ENCODE measurements at places on chromosomes 7 and 10. TPM values are rescaled to one million over a fixed set of nuclear protein-coding genes. Genes with fewer than 3 reads are reported as not detected.

GRCh38 chr7:127158659-127159058, 94.1 kb downstream of the GRM8 start:
- DNase-seq: no peak

- DNase-seq: no peak
Observed at GRCh38 chr10:31897506-31897905, 31.1 kb downstream of the ARHGAP12 start.

DNA sequence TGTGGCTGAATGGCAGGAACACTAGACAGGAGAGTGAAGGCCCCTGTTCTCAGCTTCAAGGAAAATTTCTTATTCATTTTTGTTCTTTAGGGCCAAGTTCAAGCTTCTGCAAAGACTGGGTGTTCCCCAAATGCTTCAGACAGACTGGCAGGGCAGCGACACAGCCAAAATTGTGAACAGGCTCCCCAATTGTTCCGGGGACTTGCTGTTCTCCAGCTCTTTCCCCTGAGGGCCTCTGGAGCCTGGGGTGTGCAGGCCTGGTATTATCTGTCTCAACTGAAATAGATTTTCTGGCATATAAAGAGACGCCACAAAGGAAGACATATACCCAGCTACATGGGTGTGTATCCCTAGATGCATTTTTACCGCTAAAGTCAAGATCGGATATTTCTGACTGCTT, 30.3 kb upstream of the PLCE1 start:
- no peak for DNase-seq

- DNase-seq: no peak
Observed at GRCh38 chr10:118581340-118581739, 14.1 kb downstream of the PRLHR start.

- DNase-seq: no peak
Observed at GRCh38 chr7:155003092-155003375, at the start of gene PAXIP1. TSS of gene PAXIP1 (minus strand) at chr7:155003124. CDS start at chr7:155002929, 195 bp downstream.

GRCh38 chr10:25047088-25047487, 30.7 kb downstream of the THNSL1 start:
- DNase-seq: no peak

Gene RAPGEF5
- 0.29 TPM for total RNA-seq

DNA sequence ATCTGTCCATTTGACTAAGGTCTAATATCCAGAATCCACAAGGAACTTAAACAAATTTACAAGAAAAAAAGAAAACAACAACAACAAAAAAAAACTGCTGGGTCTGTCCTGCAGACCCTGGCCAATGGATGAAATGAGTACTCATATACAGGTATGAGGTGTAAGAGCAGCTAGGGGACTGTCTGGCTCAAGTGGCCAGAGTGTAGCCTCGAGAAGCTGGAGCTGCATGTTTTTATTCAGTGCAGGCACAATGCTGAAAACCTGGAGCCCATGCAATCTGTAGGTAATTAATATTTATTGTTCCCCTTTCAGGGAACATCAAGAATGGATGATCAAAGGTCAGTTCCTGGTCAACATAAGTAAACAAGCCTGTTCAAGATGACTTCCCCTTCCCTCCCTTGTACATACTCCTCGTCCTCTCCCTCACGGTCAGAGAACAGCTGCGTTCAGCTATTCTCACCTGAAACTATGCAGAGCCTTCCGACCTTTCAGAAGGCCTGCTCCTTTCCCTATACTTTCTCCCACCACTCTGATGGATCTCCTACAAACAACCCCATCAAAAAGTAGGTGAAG, 15.5 kb downstream of the CYP2C19 start:
- DNase-seq: no peak

GRCh38 chr7:154546946-154547587, 455.9 kb downstream of the PAXIP1 start:
- no peak for DNase-seq

DNA sequence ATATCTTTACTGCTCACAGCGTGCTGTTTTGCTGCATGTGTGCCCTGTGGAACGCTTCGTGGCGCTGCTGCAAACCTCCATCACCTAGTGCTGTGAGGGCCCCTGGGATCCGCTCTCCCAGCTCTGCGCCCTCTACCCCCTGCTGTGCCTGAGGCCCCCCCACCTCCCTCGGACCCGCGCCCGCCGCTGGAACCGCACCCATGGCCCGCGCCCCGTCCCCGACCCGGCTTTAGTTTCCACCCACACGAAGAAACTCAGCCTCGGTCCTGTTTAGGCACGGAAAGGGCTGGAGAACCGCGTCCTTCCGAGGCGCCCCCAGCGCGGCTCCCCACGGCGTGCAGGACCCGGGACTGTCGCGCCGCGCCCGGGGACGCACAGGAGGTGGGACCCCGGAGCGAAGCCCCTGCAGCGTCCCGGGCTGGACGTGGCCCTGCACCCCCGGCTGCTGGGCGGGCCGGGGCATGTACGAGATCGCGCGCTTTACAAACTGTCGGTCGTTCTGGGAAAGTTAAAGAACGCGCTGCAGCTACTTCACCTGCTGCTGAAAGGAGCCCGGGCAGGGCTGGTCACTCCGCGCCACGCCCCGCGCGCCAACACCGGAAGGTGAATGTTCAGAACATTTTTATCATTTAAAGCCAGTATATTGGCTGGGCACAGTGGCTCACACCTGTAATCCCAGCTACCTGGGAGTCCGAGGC, 54.3 kb downstream of the BMS1 start:
- no peak for DNase-seq

DNA sequence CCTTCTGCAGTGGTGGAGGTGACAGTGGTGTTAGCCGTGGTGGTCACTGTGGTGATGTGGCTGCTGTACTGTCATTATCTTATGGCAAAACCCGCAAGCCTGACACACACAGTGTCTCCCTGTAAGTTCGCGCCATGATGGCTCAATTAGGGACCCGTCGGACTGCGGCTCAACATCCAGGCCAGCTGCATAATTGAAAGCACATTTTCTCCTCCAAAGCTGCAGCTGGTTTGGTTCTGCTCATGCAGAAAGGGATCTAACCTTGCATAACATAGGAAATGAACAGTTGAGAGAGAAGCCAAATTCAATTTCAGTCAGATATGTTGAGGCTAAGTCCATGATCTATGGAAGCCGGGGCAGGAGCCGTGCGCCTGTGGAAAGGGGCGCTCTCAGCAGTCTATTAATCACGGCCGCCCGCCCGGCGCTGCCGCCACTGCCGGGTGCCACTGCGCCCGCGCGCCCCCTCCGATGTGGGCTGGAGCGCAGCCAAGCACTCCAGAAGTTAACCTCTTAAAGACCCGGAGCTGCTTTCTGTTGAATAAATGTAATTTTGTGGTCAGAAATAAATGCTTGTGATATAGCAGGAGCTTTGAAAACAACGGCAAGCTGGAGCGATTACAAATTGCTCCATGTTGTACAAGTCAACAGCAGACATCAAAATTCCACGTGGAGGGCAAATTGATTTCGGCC, 227.7 kb downstream of the CUX1 start:
- no peak for DNase-seq

DNA sequence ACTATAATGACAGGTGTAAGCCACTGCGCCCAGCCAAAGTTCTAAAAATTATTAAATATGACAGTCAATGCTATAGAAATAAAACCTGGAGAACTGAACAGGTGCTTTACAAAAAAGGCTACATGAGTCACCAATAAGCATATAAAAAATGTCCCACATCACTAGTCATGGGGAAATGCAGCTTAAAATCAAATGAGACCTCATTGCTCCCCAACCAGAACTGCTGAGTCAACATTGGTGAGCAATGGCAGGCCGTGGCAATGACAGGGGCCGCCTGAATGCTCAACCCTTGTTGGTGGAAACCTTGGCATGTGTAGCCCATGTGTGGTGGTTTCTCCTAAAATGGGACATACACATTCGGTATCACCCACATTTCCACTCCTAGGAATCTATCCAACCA, 352.3 kb upstream of the KLF6 start:
- DNase-seq: no peak

GRCh38 chr10:89301232-89301631, 614 bp upstream of the IFIT2 start:
- DNase-seq: no peak

DNA sequence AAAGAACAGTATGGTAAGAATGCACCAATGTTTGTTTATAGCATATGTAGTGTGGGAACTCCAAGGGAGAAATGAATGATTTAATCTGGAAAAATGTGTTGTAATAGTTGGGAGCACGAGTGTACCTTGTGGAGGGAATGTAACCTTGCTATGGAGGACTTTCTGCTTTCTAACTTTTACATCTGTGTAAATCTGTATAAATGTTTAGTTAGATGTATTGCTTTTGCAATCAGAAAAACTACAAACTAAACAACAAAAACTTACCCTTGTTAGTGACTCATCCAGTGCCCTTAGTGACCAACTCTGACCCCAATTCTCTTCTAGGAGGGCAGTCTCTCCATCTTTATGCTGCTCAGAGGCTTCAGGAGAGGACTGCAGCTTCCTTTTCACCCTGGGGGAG, 89.3 kb downstream of the CCNY start:
- DNase-seq: no peak

GRCh38 chr10:112345202-112345601, 28.7 kb upstream of the ACSL5 start:
- DNase-seq: no peak

GRCh38 chr10:73246646-73247508, at the start of gene DNAJC9:
TSS of gene DNAJC9 (minus strand) at chr10:73247255. CDS start at chr10:73247189, 66 bp downstream.
- peak; percentile 99 for DNase-seq

DNA sequence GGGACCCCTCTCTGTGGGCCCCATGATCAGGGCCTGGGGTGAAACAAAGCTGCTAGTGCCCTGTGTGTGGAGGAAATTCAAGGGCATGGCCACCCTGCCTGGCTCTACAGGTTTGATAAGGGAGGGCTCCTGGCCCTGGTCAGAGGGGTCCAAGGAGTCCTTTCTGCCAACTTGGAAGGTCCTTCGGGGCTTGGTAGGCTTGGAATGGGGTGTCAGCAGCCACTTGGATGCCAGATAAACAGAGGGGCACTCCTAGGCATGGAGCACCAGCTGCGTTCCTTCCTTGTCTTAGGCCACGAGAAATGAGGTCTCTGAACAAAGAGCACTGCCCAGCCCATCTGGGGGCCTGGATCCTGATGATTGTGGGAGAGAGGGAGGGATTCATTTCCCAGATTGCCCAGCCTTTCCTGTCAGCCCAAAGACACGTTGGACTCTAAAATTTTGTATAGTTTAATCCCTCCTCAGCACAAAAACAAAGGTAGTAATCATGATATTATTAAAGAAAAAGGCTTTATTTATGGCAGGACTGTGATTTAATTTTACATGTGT, 5.1 kb downstream of the MTURN start:
- DNase-seq: no peak

DNA sequence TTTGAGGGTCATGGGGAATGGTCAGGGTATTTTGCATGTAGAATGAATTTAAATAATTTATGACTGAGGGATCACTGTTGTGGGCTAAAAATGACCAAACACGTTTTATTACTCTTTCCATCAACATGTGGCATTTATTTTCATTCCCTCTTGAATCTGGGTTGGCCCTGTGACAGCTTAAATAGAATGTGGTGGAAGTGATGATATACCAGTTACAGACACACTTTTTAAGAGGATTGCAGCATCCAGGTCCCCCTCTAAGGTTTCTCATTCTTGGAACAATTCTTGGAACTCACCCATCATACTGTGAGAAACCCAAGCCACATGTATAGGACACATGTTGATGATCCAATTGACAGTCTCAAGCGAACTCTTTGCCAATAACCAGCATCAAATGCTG, 272.4 kb downstream of the ETV1 start:
- DNase-seq: no peak

DNA sequence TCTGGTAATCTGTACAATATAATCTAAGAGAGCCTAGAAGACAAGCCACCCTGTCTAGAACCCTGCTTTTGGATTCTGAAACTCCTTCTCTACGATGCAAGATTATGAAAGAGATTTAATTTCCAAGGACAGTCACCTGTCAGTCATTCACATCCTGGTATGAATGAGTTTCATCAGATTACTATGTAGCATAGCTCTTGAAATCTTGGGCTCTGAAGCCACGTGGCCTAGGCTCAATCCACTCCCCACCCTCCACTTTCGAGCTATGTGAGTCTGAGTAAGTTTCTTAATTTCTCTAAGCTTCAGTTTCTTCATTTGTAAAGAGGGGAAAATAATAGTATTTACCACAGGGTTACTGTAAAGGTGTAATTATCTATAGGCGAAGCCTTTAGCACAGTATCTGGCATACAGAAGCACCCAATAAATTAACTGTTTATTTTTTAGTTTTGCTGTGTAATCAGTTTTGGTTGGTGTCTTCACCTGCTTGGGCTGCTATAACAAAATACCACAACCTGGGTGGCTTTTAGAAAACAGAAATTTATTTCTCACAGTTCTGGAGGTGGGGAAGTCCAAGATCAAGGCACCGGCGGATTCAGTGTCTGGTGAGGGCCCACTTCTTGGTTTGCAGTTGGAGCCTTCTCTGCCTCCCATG, 71.3 kb downstream of the MYOF start:
- peak; percentile 60 for DNase-seq

- DNase-seq: no peak
Observed at GRCh38 chr7:40899151-40899550, 764.3 kb downstream of the SUGCT start.

DNA sequence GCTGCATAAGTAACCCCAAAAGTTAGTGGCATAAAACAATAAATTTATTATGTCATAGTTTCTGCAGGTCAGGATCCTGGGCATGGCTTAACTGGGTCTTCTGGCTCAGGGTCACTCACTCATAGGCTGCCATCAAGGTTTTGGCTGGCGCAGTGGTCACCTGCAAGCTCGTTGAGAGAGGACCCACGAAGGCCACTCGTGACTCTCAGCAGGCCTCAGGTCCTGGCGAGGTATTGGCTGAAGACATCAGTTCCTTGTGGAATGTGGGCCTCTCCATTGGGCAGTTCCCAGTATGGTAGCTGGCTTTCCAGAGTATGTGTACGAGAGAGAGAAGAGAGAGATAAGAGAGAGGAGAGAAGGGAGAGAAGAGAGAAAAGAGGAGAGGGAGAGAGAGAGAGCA, 138.3 kb upstream of the KLF14 start:
- no peak for DNase-seq

- no peak for DNase-seq
Observed at GRCh38 chr7:3561932-3562331, 260.9 kb downstream of the SDK1 start.

Gene STEAP2
- total RNA-seq: not detected

Gene MAGI2
- total RNA-seq: 0.17 TPM

Gene APBB1IP
- total RNA-seq: 52.1 TPM

Gene SLC26A4
- 5.2 TPM for total RNA-seq

- no peak for DNase-seq
Observed at GRCh38 chr10:102444851-102445250, 6.5 kb downstream of the C10orf95 start.

Gene CFAP69
- 0.48 TPM for total RNA-seq

- no peak for DNase-seq
Observed at GRCh38 chr10:81426722-81427121, 448.3 kb upstream of the NRG3 start.

DNA sequence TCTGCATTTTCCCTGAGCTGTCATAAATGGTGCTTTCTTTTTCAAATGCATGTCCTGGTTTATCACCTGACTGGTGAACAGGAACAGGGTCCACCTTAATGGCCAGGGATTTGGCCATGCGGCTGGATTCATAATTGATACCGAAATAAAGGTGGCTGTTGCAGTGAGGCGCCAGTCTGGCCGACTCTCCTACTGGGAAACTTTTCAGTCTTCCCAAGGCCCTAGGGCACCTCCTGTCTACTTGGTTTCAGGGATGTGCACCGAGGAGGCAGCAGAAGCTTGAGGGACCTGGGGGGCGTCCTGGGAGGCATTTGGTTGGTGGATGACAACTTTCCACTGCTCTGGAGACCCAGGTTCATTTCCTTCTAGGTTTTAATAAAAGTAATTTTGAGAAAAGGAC, 46.4 kb upstream of the FIGNL1 start:
- DNase-seq: no peak

Measured in activated CD4-positive, alpha-beta memory T cell treated with anti-CD3 and anti-CD28 coated beads for 36 hours (primary cell).